ENCODE measurements at places on chromosomes 3 and 15.

GRCh38 chr3:173869766-173870165, 472.2 kb downstream of the NLGN1 start:
- DNase-seq, result no peak

GRCh38 chr3:153284282-153284938, 122.4 kb downstream of the RAP2B start:
- DNase-seq, result peak; percentile 94

- no peak for DNase-seq
Measured at GRCh38 chr15:99721104-99721778, 12.0 kb downstream of the LYSMD4 start.

DNA sequence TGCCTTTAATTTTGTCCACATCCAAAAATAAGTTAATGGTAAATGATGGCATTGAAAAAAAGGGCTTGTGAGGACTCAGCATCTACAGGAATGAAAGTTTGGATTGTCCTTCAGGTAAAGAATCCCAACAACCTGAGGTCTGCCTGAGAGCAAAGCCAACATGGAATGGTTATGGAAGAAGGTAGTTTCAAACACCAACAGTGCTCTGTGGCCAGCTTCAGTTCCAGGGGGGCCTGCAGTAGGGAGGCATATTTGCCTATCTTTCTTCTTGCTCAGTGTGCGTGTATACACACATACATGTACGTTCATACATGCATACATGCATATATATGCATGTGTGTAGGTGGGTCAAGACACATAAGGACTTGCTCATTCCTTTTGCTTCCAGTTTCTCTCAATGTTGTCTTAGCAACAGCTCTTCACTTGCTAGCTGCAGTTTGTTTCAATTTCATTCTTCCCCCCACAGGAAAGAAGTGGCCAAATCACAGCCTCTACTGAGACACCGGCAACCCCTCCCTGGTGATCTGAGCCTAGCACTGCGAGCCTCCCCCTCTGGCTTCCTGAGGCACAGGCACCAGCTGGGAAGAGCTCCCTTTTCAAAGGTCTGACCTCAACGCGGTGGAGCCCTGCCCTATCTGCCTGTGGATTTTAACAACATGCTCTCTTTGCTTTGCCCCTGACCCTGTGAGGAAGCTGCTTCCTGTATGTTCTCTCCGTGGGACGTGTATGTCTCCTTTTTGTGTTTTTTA, 146.2 kb downstream of the KLF13 start:
- peak; percentile 50 for DNase-seq

DNA sequence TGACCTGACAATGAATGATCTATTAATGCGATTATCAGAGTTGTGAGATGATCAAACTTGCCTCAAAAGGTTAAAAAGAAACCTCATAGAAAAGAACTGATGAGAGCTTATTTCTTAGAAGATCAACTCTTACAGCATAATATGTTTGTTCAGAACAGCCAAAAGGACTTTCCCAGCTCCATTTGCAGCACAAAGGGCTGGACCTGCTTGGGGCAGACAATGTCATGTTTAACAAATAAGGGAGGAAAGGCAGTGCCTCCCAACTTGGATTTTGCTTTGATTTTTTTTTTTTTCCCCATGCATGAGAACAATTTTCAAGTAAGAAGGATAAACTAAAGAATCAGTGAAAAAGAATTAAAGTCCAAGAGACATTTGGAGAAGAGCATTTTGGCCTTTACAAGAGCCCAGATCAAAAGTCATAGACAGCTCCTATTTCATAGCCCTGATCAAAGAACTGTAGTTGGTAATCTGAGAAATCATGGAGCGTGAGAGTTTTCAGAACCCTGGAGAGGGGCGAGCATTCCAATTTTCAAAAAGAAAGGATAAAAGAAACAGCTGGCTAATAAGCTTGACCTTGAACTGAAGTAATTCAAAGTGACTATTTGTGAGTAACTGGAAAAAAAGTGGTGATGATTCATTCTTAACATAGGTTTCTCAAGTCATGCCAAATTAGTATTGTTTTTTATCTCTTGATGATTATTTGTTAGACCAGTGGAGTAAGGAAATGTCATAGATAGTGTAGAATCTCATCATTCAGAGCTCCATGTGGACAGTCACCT, 136.0 kb upstream of the CFAP20DC start:
- no peak for DNase-seq

DNA sequence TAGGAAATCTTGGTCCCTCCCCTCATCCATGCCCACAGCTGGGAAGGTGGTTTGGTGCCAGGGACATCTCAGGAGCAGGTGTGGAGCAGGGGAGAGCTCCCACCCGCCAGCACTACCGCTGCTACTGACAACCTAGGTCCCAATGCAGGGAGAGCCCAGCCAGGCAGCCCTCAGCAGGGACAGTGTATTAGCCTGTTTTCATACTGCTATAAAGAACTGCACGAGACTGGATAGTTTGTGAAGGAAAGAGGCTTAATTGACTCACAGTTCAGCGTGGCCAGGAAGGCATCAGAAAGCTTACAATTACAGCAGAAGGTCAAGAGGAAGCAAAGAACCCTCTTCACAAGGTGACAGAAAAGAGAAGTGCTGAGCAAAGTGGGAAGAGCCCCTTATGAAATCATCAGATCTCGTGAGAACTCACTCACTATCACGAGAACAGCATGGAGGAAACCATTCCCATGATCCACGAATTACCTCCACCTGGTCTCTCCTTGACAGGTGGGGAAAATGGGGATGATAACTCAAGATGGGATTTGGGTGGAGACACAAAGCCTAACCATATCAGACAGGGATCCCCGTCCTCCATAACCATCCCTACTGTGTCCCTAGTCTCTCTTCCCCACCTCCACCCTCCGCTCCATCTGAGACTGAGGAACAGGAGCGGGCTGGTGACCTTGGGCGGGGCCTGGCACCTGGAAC, 218.6 kb downstream of the TBC1D2B start:
- DNase-seq, result no peak

GRCh38 chr3:42489937-42490227, 12.6 kb upstream of the VIPR1 start:
- DNase-seq, result no peak

DNA sequence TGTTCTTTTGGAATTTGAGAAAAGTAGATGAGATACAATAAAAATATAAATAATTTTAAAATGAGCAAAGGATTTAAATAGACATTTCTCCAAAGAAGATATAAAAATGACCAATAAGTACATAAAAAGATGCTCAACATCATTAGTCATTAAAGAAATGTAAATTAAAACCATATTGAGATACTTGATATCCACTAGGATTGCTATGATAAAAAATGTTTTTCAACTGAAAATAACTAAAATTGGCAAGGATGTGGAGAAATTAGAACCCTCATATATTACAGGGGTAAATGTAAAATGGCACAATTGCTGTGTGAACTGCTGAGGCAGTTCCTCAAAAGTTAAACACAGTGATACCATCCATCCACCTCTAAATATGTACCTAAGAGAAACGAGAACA, 38.8 kb downstream of the LRRFIP2 start:
- no peak for DNase-seq

GRCh38 chr3:186432189-186432588, 70.2 kb upstream of the DGKG start:
- DNase-seq, result no peak

GRCh38 chr3:102827386-102827785, 392.6 kb downstream of the ZPLD1 start:
- no peak for DNase-seq

DNA sequence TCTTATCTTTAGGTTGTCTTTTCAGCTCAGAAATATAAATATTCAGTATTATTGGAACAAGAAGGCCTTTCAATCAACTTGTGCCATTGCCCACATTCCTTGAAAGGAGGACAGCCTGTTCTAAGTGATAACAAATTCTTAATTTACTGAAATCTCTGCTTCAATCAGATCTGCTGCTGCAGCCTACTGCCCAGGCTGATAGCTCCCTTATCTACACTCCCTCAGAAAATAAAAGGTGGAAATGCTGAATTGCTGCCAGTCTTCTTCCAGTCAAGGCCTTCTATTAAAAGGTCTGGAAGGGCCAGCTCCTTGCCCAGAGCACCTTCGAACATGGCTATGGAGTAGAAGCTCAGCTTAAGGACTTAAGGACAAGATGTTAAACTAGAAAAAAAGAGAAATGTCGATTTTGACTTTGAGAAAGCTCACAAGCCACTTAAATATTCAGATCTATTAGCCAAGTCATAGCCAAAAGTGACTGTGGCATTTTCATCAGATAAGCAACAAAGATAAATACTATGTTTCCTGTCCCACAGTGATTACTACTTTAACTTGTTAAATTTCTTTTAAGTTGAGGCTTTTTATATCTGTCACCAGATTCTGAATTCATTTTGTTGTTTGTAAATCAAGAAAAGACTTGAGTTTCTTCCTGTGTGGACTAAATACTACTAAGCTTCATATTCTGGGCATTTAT, 480.5 kb upstream of the CBLB start:
- DNase-seq, result no peak

GRCh38 chr15:89335298-89336041, 846 bp upstream of the POLG start:
- DNase-seq, result no peak

DNA sequence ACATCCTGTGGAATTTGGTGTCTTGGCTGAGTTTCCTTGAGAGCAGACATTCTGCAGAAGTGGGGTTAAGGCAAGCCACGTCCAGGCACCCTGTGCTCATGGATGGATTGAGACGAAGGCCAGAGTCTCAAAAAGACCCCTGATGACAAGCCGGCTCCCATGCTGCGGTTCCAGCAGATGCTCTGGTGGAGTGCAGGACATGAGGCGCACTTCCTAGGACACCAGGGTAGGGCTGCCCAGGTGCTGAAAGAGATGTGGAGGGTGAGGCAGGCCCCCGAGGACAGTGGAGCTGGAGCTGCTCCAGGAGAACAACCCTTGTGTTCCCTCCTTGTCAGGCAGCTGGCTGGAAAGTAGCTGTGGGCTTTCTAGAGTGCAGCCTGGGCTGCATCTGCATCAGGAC, 81.0 kb downstream of the ASB7 start:
- no peak for DNase-seq

- peak; percentile 3 for DNase-seq
Measured at GRCh38 chr3:186775999-186776398, 7.4 kb upstream of the EIF4A2 start.

- peak; percentile 45 for DNase-seq
Measured at GRCh38 chr3:47849699-47850563, 47.0 kb downstream of the DHX30 start.

- peak; percentile 20 for DNase-seq
Measured at GRCh38 chr3:8856721-8857120, 87.3 kb upstream of the OXTR start.

- no peak for DNase-seq
Measured at GRCh38 chr3:111924283-111924682, 54.5 kb upstream of the ABHD10 start.

DNA sequence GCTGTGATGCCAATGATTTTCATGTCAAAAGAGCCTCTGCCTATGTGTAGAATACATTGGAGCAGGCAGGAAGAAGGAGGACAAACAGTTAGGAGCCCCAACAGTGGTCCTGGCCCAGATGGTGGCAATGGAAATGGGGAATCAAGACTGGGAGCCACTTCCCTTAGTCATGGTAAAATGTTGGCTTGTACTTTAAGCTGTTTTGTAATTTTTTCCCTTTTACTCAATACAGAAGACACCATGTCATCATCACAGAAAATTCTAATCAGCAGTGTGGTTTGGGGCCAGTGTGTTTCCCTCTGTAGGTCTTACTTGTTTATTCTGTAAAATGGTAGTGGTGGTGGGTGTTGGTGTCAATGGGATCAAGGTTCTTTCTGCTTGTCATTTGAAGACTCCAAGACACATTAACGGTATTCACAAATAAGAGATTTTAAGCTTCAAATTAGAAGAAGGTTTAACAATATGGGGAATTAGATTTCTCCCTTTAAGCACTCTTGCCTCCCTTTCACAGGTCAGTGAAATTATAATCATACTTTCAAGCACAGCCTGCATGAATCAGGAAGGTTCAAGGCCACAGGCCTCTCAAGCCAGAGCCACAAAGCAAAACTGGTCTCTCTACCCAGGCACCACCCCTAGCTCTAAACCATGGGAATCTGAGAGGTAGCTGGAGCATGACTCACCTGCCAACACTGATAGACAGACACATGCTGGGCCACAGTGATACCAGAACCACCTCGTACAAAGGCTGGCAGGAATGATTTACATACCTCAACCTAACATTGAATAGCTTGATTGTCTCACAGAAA, 24.9 kb downstream of the SIAH2 start:
- peak; percentile 61 for DNase-seq

DNA sequence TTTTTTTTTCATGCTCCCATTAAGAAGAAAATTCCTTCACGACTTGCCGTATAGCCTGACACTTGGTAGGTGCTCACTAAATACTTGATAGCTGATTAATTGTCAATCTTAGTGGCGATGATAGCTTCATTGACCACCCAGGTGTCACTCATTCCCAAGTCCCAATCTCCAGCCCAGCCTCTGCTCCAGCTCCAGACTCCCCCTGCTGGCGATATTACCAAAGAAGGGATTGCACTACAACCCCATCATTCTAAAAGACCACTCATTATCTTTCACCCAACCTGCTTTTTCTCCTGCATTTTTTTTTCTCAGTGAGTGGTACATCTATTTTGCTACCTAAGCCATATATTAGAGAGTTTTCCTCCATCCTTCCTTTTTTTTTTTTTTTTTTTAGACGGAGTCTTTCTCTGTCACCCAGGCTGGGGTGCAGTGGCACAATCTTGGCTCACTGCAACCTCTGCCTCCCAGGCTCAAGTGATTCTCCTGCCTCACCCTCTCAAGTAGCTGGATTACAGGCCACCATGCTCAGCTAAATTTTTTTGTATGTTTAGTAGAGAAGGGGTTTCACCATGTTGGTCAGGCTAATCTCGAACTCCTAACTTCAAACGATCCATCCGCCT, 19.5 kb upstream of the COMMD2 start:
- DNase-seq, result peak; percentile 54

DNA sequence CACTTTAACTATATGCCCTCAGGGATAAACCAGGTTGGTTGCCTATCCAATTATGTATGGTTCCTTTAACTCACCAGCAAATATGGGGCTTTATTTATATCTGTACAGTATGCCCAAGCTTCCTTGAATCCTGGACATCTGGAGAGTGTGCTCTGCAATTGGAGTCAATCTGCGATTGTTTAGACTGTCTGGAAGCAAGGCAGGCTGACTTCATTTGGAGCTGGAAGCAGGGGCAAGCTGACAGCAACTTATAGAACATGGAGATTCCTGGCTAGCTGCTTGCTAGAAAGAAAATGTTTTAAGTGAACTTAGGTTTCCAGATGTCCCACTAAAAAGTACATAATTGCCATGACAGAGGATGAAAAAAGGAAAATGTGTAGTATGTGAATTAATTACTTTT, 63.7 kb upstream of the TPRG1 start:
- no peak for DNase-seq

- no peak for DNase-seq
Measured at GRCh38 chr3:63959146-63959545, 47.0 kb upstream of the SCAANT1 start.

Measured in fibroblast of pulmonary artery (primary cell).